ENCODE measurements at places on chromosomes 11 and 22.
A peak's percentile ranks its signal among the peaks of the same experiment; 100 is the strongest.

- no peak for DNase-seq
Observed at GRCh38 chr11:8527939-8528338, 66.1 kb downstream of the STK33 start.

GRCh38 chr11:61131998-61132555 is 29.1 kb downstream of the VPS37C start:
- DNase-seq: no peak

DNA sequence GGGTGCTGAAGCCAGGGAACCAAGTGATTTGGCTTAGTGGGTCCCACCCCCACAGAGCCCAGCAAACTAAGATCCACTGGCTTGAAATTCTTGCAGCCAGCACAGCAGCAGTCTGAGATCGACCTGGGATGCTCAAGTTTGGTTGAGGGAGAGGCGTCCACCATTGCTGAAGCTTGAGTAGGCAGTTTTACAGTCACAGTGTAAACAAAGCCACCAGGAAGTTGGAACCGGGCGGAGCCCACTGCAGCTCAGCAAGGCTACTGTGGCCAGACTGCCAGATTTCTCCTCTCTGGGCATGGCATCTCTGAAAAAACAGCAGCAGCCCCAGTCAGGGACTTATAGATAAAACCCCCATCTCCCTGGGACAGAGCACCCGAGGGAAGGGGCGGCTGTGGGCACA is 424.1 kb upstream of the TENM4 start:
- DNase-seq: no peak

GRCh38 chr22:28838971-28839370 is 38.6 kb upstream of the XBP1 start:
- DNase-seq: no peak

DNA sequence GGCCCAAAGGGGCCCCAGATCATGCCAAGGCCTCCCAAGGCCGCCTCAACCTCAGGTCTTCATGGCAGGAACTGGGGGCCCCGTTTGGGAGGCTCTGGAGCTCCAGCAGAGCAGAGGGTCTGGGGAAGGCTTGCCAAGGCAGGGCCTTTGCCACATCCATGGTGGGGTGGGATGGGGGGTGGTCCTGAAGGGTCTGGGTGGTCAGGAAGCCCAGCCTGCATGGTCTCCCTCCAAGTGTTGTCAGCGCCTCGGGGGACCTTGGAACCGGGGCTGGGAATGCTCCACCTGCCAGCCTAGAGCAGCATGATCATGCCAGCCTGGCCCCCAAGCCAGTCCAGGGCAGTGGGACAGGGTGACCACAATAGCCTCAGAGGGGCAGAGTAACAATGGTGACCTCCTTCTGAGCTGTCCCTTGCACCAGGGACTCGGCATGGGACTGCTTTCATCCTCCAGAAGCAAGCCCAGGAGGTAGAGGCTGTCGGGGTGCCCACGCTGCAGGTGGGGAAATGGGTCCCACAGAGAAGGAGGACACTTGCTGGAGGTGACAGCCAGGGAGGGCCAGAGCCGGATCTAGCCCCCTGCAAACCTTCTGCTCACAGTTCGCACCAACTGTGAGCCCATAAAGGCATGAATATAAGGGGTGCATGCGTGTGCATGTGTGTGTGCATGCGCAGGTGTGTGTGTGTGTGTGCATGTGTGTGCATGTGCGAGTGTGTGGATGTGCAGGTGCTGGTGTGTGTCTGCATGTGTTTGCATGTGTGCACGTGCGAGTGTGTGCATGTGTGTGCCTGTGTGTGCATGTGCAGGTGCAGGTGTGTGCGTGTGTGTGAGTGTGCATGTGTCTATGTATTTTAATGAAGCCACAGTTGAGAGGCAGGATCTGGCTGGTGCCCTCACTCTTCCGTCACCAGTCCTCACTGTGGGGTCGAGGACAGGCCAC is 63.8 kb downstream of the MYEOV start:
- DNase-seq: no peak

DNA sequence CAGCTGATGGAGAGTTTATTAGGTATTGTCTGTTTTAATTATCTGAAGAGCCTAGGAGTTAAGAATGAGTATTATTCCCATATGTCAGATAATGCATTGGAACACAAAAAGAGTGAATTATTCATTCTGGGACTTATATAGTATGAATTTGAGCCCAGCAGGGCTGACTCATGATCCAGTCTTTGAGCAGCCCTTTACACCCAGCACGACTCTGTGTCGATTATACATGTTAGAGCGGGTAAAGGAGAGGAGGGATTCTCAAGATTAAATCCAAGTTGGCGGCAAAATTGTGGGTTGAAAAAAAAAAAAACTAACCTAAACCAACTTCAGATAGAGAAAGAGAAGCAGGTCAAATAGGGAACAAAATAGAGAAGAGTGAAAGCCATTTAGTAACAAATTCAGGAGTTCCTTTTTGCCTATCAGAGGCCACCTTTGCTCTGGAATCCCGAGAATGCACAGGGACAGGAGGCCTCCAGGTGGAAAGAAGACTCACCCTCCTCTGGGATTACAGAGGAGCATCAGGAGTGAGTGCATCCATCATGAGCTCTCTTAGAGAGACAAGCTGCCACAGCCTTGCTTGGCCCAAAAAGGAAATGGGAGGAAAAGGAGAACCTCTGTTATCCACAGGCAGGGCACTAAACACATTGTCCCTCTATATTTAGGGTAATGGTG is 3.1 kb downstream of the MRGPRX1 start:
- DNase-seq: no peak

- no peak for DNase-seq
Observed at GRCh38 chr11:68735125-68735524, 16.2 kb downstream of the TESMIN start.

DNA sequence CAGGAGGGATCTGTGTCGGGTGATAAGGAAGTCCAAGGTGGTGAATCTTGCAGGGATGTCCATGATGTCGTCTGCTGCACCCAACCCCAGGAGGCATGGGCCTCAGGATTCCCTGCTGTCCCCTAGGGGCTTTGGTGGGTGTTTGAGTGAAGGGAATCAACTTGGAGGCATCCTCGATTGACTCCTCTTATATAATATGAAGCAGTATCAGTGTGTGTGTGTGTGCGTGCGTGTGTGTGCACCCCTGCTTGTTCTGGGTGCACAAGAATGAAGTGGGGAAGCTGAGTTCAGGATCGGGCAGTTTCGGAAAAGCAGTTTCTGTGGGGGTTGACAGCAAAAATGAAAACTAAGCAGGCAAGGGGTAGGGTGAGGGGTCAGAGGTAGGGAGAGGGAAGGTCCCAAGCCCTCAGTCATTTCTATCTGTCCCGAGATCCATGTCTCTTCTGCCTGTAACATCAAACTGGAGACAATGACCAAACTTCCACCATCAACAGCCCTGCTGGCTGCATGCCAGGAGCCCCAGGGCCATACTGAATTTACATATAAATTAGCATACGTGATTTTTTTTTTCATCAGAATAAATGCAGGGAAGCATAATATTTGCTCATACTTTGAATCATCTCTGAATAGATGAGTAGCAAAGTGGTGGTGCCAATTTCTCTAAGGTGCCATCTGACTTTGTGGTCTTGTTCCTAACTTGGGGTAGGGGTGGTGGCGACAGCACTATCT is 2.0 kb downstream of the NTM start:
- DNase-seq: no peak

- DNase-seq: peak; percentile 28
Observed at GRCh38 chr11:14148653-14149273, 186.2 kb downstream of the SPON1 start.

DNA sequence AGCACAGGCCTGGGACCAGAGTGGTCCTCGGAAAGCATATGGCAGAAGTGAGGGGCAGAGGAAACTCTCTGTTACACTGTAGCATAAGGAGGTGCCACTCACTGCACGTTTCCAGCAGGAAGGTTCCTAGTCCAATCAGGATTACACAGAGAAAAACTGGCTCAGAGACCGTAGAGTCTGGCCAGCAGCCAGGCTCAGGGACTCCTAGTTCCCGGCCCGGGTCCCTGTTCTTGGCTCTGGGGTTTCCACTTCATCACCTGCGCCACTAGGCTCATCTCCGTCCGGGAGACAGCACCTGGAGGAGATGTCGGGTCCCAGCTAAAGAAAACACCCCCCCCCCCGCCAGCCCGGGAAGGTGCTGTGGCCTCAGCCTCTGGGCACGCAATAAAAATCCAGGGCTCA is 1.1 kb downstream of the TTLL12 start:
- no peak for DNase-seq

DNA sequence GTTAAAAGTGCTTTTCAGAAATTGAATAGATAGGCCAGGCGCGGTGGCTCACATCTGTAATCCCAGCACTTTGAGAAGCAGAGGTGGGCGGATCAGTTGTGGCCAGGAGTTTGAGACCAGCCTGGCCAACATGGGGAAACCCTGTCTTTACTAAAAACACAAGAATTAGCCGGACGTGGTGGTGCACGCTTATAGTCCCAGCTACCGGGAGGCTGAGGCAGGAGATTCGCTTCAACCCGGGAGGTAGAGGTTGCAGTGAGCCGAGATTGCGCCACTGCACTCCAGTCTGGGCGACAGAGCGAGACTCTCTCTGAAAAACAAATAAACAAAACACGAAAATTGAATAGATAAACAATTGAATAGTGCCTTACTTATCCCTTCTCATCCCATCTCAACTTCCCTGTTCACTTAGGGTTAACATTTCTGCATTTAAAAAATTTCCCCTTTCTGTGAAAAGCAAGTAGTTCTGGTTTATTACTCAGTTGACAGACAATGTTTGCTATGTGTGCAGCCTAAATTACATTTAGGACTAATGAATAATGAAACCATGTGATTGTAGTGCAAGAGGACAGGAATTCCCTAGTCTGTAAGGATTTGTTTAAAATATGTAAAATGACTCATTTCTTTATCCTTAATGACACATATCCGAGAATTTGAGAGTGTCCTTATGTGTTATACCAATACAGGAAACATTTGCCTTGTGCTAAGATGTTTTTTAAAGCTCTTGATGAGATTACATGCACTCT is 6.0 kb downstream of the RNF169 start:
- no peak for DNase-seq

DNA sequence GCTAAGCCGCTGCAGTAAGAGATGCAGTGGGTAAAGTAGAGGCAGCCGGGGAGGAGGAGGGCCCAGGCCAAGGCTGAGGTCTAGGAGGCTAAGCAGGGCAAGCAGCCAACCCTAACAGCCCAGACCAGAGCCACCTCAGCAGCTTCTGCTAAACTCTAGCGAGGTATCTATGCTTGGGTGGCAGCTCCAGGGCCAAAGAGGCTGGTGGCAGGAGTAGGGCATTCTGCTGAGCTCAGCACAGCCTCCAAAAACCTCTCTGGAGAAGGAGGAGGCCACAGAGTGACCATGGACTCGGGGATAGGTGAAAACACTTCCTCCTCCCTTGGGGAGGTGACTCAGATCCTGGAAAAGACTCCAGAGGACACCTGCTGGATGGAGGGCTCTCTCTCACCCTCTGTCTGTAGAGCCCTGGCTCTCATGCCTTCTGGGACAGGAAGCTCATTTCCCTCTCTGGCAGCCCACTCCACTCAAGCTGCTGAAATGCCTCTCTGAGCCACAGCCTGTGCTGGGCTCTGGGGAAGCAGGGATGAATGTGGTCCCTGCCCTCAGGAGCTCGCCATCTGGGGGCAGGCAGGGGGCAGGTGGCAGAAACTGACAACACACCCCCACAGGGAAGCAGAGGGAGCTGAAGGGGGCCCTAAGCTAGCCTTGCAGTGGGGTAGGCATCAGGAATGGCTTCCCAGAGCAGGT is 16.5 kb upstream of the TPBGL start:
- DNase-seq: no peak

- peak; percentile 83 for DNase-seq
Observed at GRCh38 chr11:119533921-119534736, 111.2 kb upstream of the THY1 start.

DNA sequence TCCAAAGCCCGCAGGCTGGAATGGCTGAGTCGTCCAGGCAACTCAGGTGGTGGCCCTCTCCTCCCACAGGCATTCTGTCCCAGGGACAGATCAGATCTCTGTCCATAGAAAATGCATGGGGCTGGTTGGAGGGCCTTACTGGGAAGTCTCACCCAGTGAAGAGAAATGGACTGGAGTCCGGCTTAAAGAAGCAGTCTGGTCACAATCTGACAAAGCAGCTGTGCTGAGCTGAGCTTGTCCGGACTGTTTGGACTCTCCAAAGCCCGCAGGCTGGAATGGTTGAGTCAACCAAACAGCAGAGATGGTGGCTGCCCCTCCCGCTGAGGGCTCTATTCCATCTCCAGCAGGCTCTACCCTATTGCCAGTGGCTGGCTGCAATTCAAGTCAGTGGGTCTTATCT is 14.4 kb upstream of the DEPDC7 start:
- no peak for DNase-seq

GRCh38 chr11:96112192-96113128 is 188.6 kb upstream of the MTMR2 start:
- no peak for DNase-seq

DNA sequence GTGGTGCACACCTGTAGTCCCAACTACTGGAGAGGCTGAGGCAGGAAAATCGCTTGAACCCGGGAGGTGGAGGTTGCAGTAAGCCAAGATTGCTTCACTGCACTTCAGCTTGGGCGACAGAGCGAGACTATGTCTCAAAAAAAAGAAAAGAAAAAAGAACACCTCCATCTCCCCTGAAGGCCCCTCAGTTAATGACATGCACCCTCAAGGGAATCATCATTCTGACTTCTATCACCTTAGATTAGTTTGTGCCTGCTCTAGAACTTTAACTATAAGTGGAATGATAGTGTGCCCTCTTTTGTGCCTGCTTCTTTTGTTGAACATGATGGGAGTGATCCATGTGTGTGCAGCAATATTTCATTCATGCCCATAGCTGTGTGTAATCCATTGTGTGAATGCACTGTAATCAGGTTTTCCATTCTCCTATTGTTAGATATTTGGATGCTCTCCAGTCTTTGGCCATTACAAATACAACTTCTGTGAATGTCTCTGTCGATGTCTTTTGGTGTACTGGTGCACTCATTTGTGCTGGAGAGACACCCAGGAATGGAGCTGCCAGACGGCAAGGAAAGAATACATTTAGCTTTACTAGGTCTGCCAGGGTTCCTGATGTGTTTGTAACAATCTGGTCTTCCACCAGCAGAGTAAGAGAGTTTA is 883 bp upstream of the VPREB3 start:
- no peak for DNase-seq

DNA sequence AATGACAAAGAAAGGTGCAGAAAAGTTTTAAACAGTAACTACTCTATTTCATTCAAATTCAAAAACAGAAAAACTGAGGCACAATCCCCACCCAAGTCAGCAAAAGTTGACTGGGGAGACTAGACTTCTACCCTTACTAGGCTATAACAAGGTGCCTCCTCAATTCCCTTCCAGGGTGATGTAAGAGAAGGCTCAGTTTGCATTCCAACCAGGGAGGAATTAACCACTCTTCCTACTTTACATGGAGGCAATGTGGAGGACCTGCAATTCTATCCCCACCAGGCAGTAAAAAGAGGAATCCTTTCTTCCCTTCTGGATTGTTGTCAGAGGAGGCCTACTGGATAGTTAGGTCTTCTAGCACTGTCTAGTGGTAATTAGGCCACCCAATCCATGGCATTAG is 26.1 kb downstream of the TYR start:
- DNase-seq: no peak

GRCh38 chr11:60018058-60018457 is 1.1 kb downstream of the OOSP4B start:
- DNase-seq: no peak

GRCh38 chr11:104222464-104222863 is 58.5 kb upstream of the PDGFD start:
- DNase-seq: no peak

- DNase-seq: no peak
Observed at GRCh38 chr22:28783786-28784671, 11.5 kb downstream of the CCDC117 start.

Data from HEK293T (cell line).